Caco-2 (cell line): ENCODE measurements at places on chromosomes 1 and 21.

DNA sequence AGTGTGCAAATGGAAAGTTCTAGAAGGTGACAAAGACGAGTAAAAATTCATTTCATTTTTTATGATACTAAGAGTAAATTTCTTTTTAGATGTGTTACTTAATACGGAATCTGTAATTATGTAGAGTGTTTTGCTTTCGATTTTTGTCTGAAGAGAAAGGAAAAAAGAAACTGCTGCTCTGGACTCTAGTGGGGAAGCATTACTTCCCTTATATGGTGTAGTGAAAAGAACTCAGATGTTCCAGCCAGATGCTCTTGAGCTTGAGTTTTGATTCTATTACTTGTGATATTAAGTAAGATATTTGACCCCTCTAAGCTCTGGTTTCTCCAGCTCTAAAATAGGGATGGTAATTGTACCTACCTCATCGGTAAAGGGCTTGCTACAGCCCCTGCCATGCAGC lies 12.2 kb upstream of the GPR161 start:
- DNase-seq = no peak

DNA sequence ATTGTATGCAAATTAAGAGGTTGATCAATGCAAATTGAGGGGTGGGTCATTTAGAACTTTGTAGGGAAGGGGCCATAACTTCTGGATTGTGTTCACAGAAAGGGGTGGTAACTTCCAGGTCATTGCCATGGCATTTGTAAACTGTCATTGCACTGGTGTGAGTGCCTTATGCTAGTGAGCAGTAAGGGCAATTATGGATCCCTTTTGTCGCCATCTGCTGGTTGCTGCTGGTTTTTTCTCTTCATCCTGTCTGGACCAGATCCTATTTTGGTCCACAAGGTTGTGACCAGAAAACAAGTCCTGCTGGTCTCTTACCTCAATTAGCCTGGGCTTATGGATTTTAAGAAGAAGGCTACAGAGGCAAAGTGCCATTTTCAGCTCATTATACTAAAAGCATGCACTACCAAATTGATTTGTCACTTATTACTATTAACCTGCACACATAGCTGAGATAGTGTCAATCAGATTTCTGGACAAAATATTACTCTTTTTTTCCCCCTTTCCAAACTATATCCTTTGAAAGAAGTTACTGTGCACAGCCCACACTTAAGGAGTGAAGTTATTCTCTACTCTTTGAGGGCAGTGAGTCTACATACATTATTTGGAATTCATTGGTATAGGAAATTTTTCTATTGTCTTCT lies 196.2 kb downstream of the ZC3H11B start:
- peak; percentile 64 for DNase-seq

DNA sequence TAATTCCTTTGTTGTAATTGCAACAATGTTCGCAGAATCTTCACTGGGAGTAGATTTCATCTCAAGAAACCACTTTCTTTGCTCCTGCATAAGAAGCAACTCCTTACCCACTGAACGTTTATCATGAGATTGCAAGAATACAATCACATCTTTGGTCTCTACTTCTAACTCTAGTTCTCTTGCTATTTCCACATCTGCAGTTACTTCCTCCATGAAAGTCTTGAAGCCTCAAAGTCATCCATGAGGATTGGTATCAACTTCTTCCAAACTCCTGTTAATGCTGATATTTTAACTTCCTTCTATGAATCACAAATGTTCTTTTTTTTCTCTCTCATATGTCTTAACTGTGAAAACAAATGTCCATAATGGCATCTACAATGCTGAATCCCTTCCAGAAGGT lies 118.6 kb upstream of the RAB4A start:
- DNase-seq = no peak

- no peak for DNase-seq
Observed at GRCh38 chr1:228194921-228195812, 12.7 kb upstream of the OBSCN start.

- peak; percentile 78 for DNase-seq
Observed at GRCh38 chr1:22131875-22132486, 10.9 kb downstream of the WNT4 start.

GRCh38 chr21:45131537-45131999 lies 57.2 kb downstream of the ADARB1 start:
- no peak for DNase-seq

DNA sequence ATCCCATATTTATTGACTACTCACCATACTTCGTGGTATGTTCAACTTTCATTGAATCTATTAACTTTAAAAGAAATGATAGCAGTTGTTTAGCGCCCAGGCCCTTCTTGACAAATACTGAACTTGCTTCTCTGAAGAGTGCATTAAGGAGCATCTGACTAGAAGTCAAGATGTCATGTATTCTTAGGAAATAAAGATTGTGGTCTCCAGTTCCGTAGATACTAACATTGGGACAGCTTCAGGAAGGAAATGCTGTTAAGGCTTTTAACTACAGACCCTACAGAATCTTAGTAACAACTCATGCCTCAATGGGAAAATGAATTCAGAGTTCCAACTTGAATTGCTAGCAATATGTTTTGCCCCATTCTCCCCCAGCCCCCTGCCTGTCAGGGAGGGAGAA lies 14.8 kb downstream of the LYST start:
- DNase-seq = no peak

- DNase-seq = no peak
Observed at GRCh38 chr1:154456631-154457030, 45.4 kb upstream of the TDRD10 start.

GRCh38 chr1:113975211-113975895 lies 3.9 kb upstream of the OLFML3 start:
- DNase-seq = no peak

GRCh38 chr1:145991735-145992412 lies 4.5 kb downstream of the TXNIP start:
- DNase-seq = no peak

- DNase-seq = no peak
Observed at GRCh38 chr1:54273092-54273794, 73.3 kb downstream of the MRPL37 start.

DNA sequence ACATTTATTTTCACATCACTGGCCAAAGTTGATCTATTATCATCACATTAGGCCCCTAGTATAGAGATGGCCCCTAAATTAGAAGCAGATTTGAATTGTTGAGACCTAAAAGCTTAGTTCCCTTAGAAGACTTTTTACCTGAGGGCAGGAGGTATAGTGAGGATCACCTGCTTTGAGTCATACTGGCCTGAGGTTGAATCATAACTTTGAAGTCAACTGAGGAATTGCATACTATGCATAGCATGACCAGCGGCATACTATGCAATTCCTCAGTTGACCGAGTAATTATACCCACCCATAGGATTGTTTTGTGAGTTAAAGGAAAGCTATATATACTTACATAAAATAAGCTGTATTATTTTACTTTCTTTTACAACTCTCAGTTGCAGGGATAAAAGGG lies 50.3 kb upstream of the DPH5 start:
- no peak for DNase-seq

DNA sequence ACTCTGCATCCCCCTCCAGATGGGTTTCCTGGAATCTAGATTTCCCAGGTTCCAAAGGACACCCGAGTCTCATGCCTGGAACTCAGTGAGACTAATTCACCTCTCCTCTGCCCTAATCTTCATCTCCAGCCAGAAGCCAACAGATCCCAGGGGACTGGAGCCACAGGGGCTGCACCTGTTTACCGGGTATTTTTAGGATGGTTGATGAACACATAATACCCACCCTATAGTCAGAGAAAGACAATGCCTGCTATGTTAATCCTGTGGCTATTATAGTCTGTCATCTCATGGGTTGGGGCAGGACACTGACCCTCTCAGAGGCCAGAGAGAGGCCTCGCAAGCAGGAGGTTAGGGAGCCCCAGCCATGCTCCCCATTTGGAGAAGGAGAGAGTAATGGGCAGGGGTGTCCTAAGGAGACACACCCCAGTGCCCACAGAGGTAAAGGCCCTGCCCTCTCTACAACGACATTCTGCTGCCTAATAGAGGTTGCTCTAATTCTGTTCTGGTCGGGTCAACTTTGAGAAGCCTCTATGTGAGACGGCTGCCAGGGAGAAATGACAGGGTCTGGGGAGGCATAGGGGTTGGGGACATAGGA lies 1.0 kb upstream of the TNNI1 start:
- no peak for DNase-seq

DNA sequence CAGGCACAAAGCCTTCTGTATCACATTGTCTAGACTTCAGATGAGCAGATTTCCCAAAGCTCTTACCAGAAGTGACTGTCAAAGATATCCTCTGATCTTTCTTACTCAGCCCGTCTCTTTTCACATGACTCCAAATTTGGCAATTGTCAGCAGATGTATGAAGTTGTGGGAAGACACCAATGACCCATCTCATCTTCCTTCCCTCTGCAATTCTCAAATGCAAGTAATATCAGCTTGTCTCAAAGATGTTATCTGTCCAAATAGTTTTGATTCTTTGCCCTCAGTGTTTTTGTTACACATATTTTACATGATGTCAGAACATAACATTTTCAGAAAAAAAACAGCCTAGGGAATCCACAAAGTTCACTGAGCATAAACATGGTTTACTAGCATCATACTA lies 45.1 kb upstream of the RGS2 start:
- DNase-seq = no peak

DNA sequence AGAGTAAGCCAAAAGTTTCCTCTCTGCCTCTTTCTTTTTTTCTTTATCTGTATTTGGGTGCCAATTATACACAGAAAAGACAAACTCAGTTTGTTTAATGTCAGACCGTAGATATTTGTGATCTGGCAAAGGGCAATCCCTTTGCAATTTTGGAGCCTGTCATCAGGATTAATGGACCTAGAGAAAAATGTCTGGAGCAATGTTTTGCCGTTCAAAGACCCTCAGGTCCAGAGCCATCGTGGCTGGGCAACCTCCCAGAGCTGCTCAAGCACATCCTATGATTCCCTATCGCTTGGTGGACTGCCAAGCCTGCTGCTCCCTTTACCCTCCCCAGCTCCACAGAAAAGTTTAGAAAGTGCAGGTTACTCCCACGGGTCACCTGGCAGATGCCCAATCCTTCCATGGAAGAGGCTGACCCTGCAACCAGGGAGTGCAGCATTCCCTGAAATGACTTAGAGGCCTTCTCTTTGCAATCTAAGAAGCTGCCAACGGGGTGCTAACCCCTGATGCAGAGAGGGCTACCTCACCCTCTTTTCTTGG lies 112.5 kb upstream of the NGF start:
- no peak for DNase-seq

DNA sequence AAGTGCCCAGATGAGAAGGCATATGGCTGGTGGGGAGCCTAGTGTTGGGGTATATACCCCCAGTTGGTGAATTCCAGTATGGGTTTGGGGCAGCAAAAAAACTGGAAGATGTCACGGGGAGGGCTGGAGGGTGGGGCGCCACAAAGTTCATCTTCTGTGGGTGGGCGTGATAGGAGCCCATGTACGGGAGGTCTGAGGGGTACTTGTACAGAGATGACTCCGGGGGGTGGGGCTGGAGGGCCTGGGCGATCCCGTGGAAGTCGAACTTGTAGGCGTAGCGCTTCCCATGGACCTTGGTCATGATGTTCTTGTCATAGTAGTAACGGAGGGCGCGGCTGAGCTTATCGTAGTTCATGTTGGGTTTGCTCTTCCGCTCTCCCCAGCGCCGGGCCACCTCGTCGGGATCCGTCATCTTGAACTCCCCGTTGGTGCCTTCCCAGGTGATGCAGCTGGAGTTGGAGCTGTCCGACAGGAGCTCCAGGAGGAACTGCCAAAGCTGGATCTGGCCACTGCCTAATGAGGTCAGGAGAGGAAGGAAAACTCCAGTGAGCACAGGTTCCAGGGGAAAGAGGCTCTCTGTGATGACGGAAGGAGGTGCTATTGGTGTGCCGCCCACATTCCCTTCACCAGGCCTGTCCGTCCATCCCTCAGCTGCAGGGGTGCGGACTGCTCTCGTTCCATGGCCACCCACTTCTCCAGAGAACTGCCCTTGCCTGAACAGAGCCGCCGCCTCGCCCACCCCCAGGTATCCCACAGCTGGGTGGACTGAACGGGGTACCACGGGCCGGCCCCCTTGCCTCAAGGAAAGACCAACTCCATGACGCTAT lies 114.7 kb downstream of the ERG start:
- DNase-seq = no peak

- DNase-seq = no peak
Observed at GRCh38 chr1:92786111-92786901, 1.4 kb upstream of the EVI5 start.

- no peak for DNase-seq
Observed at GRCh38 chr1:199295107-199295506, 656.3 kb downstream of the PTPRC start.

DNA sequence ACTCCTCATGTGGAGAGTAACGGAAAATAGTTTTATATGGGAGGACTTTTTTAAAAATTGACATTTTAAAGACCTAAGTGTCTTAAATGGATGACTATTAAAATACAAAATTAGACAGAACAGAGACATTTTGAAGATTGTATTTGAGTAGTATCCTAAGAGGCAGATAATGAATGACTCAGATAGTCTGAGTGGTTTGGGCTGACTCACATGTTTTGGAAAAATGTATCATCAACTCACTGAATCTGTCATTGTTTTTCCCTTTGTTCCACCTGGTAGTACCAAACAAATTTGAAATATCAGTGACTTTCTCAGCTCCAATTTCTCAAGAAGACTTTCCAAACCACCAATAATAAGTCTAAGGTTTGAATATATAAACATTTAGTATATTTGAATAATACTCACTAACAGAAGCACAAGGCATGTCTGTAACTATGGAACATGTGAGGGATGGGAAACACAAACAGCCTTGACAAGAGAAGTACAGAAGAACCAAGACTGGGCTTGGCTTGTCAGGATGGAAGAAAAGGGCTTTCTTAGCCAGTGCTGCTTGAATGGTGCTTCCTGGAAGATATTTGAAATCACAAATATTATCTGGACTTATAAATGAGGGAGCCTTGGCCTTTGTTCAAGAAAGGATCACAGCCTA lies 90.6 kb downstream of the SGIP1 start:
- DNase-seq = no peak

DNA sequence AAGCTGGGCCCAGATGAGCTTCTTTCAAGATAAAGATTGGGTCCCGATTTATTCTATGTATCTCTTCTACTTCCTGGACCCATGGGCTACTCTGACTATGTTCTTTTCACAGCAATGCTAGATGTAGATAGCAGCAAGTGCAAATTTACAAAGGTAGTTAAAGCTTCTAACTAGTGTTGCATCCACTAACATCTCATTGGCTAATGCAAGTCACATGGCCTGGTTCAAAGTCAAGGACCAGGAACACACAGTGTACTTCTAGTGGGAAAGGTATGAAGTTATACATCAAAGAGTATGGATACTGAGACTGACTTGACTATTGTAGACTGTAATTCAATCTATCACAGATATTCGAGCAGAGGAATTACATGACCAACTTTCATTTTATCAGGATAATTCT lies 588.8 kb downstream of the PLA2G4A start:
- DNase-seq = no peak
